ENCODE measurements at places on chromosomes 2 and 18.

DNA sequence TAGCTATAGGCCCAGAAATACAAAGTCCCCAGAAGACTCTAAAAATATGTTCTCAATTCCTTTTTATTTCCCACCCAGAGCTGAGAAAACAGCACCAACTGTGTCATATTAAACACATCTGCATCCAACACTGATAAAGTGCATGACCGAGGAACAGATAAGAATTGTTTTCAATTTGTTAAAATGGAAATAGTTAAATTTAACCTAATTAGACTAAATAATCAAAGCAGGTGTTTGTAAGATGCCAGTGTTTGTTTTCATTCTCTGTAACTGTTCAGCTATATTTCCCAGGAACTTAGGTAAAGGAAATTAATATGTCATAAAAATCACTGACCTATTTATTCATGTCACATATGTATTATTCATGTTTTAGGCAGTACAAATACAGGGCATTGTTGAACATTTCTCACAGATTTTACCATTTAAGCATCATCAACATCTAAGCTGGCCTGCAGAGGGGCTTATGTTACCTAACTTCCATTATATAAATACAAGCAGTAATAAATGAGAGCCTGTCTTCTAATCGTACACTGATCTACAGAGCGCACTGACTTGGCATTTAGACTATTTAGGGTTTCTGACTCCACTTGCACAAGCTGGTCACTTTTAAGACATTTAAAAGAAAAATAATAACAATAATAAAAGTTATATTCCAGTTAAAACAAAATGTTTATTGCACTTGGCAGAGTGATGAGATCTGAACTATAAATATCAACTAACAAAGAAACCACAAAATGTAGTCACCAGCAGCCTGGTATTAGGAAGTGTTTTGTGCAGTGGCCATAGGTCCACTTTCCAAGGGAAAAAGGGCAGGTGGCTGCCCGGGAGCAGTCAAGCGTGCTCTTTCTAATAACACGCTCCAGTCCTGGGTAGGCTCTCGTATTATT lies 86.6 kb upstream of the ZFP36L2 start:
- no peak for DNase-seq

DNA sequence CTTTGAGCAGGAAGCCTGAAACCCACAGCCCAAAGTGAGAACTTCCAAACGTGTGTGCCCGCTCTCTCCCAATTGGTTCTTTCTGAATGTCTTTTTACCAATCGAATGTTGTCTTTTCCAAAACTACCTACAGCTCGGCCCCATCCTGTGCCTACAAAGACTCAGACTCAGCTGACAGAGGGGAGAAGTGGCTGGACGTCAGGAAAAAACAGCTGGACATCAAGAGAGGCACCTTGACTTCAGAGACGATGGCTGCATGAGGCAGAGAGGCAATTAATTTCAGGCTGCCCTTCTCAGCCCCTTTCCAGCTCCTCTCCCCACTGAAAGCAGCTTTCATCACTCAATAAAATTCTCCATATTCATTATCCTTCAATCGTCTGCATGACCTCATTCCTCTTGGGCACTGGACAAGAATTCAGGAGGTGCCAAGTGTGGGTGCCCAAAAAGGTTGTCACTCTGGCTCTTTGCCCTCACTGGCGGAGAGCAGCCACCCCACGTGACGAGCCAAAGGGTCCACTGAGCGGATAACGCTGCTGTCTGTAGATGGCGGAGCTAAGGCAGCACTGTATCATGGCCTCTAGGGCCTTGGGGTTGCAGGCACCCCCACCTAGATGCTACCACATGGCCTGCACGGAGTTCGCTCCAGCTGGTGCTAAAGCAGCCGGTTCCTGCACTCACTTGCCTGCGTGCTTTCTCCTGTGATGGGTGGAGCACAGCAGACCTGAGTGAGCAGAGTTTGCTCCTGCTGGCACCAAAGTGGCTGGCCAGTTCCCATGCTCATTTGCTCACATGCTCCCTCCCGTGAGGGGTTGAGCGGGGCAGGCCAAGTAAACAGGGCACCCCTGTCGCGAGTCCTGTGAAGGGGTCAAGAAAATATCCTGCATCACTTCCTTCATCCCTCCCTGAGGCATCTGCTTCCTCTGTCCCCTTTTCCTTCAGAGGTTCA lies 37.9 kb downstream of the FAM210A start:
- no peak for DNase-seq

- DNase-seq = no peak
These were observed 312.9 kb downstream of the CYP26B1 start for GRCh38 chr2:71834796-71835195.

- peak; percentile 45 for DNase-seq
These were observed 58.1 kb downstream of the MYO3B start for GRCh38 chr2:170235860-170236679.

- no peak for DNase-seq
These were observed 18.2 kb upstream of the RESP18 start for GRCh38 chr2:219350710-219351221.

GRCh38 chr18:34951625-34952379 lies 89.4 kb upstream of the MAPRE2 start:
- DNase-seq = no peak

GRCh38 chr18:73594749-73595148 lies 552.9 kb downstream of the FBXO15 start:
- DNase-seq = no peak

- no peak for DNase-seq
These were observed 1.8 kb downstream of the RNPEPL1 start for GRCh38 chr2:240569998-240570530.

DNA sequence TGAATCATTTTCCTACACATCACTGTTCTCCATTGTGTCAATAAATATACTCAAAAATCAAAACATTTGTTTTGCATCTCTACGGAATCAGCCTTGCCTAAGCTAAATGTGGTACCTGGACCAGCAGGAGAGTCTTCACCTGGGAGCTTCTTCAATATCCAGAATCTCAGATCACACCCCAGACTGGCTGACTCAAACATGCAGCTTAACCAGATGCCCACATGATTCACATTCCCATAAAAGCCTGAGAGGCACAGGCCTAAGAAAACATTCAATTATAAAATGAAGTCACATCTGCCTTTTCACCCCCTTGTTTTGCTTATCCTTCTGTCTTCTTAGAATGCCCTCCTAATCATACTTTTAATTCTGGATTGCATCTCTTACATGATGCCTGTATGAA lies 1045.5 kb upstream of the NXPH2 start:
- no peak for DNase-seq

DNA sequence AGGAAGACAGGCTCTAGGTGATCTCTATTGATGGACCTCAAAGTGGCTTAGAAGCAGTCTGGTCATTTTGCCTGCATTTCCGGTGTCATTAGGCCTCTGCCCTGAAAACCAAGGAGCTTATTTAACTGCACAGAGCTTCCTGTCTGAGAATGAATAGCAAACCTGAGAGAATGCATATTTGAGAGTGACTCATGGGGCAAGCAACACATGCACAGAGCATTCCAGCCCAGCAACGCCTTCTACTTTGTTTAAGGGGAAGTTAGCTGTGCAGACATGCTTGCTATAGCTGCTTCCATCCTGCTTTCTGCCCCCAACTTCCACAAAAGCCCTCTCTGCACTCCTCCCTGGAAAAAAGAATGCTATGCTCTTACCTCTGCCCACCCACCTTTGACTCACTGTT lies 232.8 kb downstream of the GRB14 start:
- no peak for DNase-seq

GRCh38 chr2:140454717-140455116 lies 1674.5 kb upstream of the NXPH2 start:
- no peak for DNase-seq

GRCh38 chr18:15198116-15198389 lies 450.1 kb downstream of the ANKRD30B start:
- no peak for DNase-seq

DNA sequence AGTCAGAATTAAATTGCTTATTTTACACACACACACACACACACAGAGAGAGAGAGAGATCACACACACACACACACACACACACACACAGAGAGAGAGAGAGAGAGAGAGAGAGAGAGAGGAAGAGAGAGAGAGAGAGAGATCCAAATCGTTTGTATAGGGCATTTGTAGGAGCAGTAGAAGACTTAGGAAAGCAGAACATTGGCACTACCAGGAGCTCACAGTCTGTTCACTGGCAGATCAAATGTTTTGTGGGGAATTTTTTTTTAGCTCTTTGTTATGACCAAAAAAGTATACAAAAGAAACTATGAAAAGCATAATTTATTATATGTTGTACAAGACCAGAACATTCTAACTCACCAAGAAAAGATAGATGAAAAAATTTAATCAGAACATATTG lies 81.8 kb downstream of the MBD5 start:
- DNase-seq = no peak

DNA sequence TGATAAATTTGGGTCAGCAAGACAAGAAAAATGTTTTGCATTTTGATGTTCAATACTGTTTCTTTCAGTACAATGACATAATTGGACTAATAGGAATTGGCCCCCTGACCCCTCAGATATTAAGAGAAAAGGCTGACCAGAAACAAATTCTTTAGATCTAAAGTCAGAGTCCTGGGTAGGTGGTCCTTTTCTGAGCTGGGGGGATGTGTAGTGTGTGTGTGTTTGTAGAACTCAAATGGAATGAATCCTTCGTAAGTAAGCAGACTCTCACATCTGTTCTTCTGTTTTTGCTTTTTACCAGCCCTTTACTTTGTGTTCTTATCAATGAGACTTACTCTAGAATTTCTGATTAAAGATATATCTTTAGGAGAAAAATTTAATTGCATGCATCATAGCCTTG lies 327.7 kb downstream of the TGIF1 start:
- no peak for DNase-seq

DNA sequence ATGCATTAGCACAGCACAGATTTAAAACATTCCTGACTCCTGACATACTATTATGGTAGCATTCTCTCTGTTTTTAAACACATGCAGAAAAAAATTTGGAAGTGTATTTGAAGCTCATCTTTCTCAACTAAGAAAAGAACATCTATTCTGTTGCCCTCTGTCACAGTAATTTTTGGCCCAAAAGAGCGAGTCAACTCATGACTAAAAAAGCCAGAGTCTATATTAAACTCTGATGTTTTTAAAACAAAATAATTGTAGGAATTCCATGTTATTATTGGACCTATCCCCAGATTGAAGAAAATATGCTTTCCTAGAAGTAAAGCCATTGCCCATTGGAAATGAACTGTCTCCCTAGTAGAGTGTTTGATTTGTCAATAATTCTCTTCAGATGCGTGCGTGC lies 96.7 kb downstream of the CRIM1 start:
- DNase-seq = no peak
